ENCODE measurements at places on chromosomes 2 and 18. TPM values are rescaled to one million over a fixed set of nuclear protein-coding genes. Genes with fewer than 3 reads are reported as not detected.

ADD2 gene
- total RNA-seq, result 1.6 TPM

- no peak for DNase-seq
Measured at GRCh38 chr2:119289093-119289492, 65.5 kb downstream of the STEAP3 start.

GRCh38 chr2:150168595-150169236, 318.8 kb downstream of the RND3 start:
- no peak for DNase-seq

GRCh38 chr2:127422559-127423477, 4.6 kb downstream of the PROC start:
- DNase-seq, result no peak

POLR1A gene
- 19.8 TPM for total RNA-seq

DNA sequence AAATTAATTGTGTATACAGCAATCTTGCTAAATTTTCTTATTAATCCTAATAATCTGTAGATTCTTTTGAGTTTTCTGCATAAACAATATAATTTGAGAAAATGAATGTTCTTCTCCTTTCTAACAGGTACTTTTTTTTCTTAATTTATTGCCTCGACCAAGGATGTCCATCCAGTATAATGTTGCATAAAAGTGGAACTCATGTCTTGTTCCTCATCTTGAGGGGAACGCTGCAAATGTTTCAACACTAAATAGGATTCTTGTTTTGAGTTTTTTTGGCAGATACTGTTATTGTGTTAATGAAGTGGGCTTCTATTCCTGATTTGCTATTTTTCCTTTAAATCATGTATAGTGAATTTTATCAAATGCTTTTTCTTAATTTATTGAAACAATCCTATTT, 244.4 kb upstream of the REV1 start:
- no peak for DNase-seq
